ENCODE measurements at places on chromosomes 2 and 18.
A peak's percentile ranks its signal among the peaks of the same experiment; 100 is the strongest.

- no peak for DNase-seq
Measured at GRCh38 chr2:144517866-144518747, 1.8 kb downstream of the ZEB2 start.

GRCh38 chr2:26692279-26692896, at the start of gene KCNK3:
Gene KCNK3, plus strand, starts transcription at chr2:26692722. Its CDS starts 154 bp downstream, at chr2:26692876.
- no peak for DNase-seq

GRCh38 chr2:143802242-143802641, 673.0 kb downstream of the ARHGAP15 start:
- no peak for DNase-seq

GRCh38 chr2:44283116-44283666, 7.9 kb downstream of the SLC3A1 start:
- DNase-seq = no peak

DNA sequence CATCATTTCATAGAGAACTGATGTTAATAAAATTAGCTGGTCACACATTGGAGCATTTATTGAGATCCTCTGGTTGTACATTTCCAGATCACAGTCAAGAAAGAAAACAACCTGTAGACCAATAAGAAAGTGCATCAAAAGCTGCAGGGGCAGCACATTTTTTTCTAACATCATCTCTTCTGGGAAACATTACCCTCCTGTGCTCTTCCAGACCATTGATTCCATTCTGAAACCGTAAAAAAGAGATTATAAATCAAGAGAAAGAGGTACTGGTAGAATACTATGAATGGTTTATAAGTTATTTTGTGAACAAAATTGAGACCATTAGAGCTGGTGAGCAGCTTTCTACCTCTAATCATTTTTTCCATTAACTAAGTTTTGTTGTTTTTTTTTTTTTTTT, 1548.2 kb upstream of the CELF4 start:
- DNase-seq = no peak

- no peak for DNase-seq
Measured at GRCh38 chr2:118918017-118918416, 24.0 kb upstream of the MARCO start.

DNA sequence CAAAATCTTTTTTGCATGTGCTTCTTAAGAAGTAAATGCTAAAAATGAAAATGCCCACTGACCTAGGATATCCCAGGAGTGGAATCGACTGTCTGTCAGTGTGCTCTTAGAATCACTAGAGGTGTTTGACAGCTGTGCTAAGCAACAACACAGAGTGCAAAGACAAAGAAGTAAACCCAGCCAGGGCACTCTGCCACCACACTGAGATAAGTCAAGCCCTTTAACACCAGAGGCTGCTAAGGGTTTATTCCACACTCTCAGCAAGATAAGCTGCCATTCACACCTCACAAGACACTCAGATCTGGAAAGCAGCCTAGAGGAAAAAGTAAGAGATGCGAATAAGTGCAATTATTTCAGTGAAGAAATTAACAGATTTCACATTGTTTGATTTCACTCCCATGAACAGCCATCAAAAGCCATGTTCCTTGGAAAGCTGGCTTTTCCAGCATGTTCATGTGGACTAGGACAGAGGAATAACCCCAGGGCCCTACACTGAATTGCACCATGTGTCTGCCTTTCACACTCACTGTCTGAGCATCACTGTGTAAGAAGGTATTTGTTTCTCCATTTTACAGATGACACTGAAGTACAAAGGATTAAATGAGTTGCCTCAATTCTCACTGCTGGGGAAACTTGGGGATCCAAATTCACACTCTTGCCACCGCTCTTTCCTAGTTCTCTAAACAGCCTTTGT, 6.0 kb upstream of the BMP10 start:
- DNase-seq = no peak

GRCh38 chr2:237824085-237824484, 25.5 kb downstream of the RBM44 start:
- no peak for DNase-seq

GRCh38 chr2:26245810-26246209, 1.1 kb downstream of the HADHB start:
- DNase-seq = no peak

- DNase-seq = no peak
Measured at GRCh38 chr18:12345491-12346239, 31.4 kb downstream of the AFG3L2 start.

GRCh38 chr2:120692691-120693090, 43.0 kb upstream of the GLI2 start:
- no peak for DNase-seq

DNA sequence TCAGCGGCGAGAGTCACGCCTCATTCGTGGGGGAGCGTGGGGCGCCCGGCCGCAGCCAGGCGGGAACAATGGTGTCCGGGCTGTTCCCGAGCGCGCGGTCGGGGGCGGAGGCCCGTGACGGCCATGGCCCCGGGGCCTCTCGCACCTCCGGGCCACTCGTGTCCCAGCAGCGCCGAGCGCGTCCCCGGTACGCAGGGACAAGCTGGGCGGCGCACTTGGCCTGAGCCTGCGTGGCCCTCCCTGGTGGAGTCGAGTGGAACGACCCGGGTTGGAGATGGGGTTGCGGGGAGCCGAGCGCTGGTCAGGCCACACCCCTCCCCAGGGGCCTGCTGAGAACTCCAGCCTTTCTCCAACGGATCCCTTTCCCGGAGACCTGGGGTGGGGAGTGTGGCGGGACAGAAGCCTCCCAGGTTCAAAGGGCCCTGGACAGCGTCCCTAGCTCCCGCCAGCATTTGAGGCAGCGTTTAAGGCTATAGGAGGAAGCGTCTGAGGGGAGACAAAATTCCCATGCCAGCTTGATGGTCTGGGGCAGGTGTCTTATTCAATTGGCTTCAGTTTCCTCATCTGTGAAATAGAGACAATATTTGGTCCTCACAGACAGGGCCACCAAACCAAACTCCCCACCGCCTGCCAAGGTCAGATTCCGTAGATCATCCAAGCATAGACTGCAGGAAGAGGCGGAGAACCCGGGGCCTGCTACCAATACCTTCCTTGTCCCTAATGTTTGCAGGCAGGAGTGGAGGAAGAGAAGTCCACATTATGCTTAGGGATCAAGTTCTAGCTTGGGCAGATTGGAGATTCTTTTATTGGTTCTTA, 553 bp downstream of the CNDP2 start:
- no peak for DNase-seq

DNA sequence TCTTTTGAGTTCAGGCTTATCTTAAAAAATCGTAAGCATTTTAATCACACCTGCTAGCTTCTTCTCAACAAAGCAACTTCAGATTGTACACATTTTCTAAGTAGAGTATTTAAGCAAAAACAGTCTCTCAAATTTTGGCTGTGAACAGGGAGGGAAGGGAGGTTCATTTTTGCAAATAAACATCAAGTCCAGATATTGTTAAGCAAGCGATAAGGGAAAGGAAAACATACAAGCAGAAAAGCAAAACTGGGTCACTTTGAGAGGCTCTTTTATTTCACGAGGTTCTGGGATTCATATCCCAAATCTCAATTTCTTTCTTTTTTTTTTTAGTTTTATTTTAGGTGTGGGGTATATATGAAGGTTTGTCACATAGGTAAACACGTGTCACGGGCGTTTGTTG, 79.9 kb downstream of the SLC25A12 start:
- DNase-seq = no peak

GRCh38 chr2:7709907-7710306, 792.7 kb downstream of the RNF144A start:
- DNase-seq = no peak

DNA sequence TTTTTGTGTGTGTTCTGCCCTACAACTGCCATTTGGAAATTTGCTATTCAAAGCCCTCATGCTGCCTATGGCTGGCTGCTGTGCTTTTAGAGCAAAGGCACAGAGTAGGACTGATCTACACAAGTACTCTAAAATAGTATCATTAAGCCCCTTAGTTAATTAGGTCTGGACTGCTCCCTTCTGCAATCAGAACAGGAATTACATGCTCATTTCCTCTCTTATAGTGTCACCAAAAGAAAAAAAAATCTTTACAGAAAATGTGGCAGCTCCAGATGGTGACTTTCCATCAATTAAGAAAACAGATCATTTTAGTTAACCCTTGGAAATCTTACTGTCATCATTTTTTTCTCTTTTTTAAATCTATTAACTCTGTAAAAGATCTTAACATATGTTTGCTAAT, 337.5 kb downstream of the RIT2 start:
- no peak for DNase-seq

GRCh38 chr18:28510210-28510609, 333.3 kb upstream of the CDH2 start:
- no peak for DNase-seq

DNA sequence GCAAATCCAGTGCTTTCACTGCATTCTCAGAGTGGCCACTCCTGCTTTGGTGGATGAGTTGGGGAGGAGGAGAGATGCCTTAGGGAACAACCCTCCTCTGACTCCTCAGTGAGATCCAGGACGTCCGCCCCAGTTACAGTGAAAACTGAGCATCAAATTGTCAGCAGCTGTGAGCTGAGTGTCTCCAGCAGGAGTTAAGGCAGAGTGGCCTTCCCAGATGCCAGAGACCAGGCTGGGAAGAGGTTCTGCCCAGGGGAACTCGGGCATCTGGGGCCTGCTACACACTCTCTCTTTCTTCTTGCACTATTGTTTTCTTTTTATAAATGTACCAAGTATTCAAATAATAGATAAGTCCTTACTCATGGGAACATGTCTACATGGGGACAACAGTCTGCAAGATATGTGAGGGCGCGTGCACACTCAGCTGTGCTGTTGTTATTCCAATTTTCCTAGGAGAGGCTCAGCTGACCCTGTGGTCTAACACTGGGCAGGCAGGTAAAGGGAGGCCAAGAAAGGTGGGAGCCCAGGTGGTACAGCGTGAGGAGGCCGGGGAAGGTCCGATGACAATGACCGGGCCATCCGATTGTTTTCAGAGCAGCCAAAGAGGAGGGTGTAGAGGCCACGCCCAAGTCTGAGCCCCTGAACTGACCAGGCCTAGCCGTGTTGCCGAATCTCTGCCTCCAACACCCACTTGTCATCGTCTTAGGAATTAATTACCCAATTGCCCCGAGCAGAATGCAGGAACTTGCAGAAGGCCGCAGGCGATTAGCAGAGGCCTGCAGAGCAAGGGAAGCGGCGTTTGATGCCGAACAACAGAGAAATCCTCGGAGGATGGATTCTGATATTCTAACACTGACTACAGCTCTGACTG, 166.9 kb downstream of the ANAPC1 start:
- no peak for DNase-seq

DNA sequence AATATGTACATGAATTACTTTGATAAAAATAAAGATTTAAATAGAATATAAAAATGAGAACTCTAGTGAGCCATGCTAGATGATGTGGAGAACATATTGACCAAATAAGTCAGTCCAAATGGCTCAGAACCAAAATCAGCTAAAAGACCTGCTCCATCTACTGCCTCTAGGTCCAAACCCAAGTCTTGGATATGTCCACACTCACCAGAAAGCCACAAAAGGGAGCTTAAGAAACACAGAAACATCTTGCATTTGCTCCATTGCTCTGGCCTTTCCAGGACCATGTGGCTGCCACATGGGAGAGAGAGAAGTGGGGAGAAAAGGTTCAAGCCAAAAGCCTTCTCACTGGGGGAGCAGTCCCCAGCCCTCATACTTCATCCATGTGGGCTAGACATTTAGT, 272.5 kb downstream of the DYSF start:
- DNase-seq = no peak

DNA sequence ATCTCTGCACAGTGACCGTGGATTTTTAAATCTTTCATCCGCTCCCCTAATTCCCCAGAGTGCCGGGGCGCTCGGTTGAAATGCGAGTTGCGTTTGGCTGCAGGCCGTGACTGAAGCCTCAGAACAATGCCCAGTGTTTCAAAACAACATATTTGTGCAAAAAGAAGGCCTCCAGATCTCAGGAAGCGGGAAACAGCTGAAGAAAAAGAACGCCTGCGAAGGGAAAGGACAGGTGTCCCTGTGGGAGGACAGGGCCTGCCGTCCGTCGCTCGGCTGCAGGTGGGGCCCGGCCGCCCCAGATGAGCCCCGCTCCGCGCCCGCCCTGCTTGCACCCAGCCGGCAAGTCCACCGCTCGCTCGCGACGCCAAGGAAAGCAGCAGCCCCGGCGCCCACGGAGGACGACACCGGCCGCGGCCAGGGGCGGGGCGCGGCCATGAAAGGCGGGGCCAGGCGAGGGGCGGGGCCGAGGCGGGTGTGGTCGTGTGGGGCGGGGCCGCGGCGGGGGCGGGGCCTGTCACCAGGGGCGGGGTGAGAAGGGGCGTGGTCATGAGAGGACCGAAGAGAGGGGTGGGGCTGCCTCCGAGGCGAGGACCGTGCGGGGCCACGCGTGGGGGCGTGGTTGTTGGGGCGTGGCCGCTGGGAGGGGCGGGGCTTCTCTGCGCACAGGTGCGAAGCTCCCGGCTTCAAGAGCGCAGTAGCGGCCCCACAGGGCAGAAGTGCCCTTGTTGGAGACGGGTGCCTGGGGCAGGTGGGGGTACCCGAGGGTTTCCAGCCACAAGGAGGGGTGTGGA, 17.6 kb upstream of the BOK start:
- DNase-seq = peak; percentile 17

GRCh38 chr18:37395631-37396030, 170.0 kb downstream of the CELF4 start:
- no peak for DNase-seq

- no peak for DNase-seq
Measured at GRCh38 chr2:223046470-223047040, 5.4 kb upstream of the KCNE4 start.

DNA sequence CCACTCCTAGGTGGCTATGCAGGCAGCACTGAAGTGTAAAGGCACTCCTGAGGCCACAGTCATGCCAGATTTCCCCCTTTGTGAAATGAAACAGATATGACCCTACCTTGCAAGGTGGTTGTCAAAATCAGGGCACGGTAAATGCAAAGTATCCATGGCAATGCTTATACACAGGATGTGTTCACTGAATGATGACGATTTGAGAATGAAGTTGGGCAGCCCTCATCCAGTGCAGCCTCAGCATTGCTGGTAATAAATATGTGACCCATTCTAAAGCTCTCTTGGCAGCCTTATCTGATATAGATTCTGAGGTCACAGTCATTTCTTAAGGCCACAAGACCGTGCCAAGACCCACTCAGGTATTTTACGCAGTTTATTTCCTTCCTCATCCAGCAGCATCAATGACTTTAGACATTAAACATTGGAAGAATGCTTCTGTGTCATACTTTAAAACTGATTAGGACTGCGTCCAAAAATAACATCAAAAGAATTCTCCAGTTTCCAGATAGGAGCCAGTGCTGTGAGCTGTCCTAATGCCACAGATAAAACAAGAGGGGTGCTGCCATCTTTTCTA, 125.5 kb upstream of the SERTAD2 start:
- DNase-seq = no peak

DNA sequence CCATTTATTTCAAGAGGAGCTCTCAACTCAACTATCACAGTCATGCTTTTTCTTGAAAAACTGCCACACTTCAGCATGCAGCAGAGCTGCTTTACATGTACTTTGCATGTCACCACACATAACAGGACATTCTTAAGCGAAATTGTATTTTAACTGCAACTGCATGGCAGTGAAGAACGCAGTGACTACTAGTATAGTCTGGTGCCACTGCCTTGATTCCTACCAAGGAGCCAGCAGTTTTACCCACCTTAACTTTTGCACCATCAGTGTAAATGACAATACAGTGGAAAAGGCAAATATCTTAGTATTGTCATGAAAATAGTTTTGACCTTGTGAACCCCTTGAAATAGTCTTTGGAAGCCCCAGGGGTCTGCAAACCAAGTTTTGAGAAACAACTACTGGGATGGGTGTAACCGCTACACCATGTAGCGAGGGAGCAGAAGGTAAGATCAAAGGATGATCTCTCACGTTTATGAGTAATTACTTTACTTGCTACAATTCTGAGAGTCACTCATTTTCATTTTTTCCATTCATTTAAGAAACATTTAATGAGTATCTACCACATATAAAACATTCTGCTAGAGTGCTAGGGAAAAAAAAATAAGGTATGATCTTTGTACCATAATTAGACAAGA, 32.3 kb upstream of the MPP4 start:
- no peak for DNase-seq

GRCh38 chr2:101477556-101477955, 2.6 kb upstream of the RFX8 start:
- no peak for DNase-seq

All from stimulated activated CD8-positive, alpha-beta memory T cell treated with anti-CD3 and anti-CD28 coated beads, Interleukin-4, amount 100 ng/mL, for 4 hours (primary cell).